Stimulated activated CD8-positive, alpha-beta memory T cell treated with anti-CD3 and anti-CD28 coated beads, Interleukin-2, amount 100 ng/mL, for 1 hour (primary cell): ENCODE measurements at places on chromosomes 6 and 20.

GRCh38 chr20:10596710-10597121 lies 77.1 kb downstream of the JAG1 start:
- no peak for DNase-seq

GRCh38 chr6:14889611-14890593 lies 356.0 kb upstream of the JARID2 start:
- DNase-seq: no peak

DNA sequence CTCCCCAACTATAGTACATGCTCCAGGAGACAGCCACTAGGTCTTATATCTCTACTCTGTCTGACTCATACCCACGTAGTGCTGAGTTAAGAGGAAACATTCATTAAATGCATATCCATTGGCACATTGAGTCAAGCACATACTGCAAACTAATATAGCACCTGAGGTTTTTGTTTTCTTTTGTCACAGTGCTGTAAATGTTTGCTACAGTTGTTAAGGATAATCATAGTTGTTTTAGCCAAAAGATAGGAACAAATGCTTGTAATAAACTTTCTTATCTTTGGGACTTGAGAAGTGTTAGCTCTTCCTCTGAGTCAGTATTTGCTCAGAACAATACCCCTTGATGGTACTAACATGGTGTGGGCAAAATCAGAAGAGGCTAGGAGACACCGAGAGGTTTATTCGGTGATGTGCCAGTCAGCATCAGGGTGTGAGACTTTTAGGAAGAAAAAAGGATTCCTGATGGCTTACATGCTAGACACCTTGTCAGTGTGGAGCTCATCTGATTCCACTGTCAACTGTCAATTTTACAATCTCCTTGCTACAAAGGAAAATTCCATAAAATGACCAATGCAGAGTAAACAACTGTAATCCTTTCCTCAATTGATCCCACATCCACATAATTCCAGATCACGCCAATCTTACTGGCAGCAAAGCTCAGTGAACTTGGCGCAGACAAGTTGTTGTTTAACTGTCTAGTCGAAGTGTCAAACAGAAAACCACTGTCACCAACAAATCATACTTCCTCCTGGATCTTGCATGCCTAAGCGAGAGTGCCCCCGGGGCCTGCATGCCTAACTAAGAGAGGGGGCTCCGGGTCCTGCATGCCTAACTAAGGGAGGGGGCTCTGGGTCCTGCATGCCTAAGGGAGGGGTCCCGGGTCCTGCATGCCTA lies 36.1 kb downstream of the ELOVL2 start:
- no peak for DNase-seq

GRCh38 chr6:69438113-69438512 lies 358.7 kb downstream of the LMBRD1 start:
- no peak for DNase-seq

DNA sequence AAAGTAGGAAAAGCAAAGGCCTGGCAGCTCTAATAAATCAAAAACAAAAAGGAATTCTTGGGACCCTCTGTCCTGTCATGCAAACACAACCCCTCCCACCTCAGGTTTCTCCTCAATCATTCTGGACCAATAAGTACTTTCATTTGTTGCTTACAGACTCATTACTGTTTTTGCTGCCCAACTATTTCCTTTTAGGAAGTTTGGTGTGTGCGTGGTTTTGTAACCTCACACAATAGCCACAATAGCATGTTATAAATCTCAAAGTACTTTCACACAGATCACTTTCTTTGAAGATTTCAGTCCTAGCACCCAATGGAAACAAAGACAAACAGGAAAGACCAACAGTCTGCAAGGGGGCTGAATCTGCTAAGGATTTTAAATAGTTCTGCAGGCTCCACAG lies 4.5 kb downstream of the MRPL14 start:
- DNase-seq: no peak

- DNase-seq: no peak
Measured at GRCh38 chr20:6108330-6108729, 14.5 kb downstream of the FERMT1 start.
